GM03348 (cell line): ENCODE measurements at places on chromosomes 12 and 14.

GRCh38 chr12:66594688-66595087 lies 84.2 kb downstream of the GRIP1 start:
- no peak for DNase-seq

GRCh38 chr14:46322076-46322475 lies 329.5 kb downstream of the RPL10L start:
- DNase-seq = no peak

GRCh38 chr14:81837304-81837703 lies 303.7 kb upstream of the SEL1L start:
- DNase-seq = no peak

GRCh38 chr14:59427653-59428580 lies 37.3 kb downstream of the GPR135 start:
- DNase-seq = no peak

- no peak for DNase-seq
Observed at GRCh38 chr14:99874306-99874705, 81.1 kb downstream of the EML1 start.

DNA sequence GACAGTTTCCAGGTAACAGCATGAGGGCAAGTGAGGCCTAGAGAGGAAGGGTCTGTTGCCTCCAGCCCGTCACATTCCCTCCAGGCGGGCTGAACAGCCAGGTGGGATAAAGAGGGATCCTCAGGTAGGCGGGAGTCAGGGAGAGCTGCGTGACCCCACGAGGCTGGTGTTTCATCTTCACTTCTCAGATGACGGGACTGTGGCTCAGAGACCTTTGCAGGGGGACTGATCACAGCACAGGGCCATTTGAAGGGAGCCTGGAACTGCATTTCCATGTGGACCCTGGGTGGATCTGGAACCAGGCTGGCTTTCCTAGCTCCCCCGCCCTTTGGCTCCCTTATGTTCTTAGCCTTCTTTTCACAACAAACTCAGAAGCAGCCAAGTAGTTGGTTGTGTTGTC lies 37.4 kb downstream of the SH2B3 start:
- no peak for DNase-seq

- DNase-seq = peak; percentile 11
Observed at GRCh38 chr14:89165189-89166181, 251.5 kb downstream of the FOXN3 start.

DNA sequence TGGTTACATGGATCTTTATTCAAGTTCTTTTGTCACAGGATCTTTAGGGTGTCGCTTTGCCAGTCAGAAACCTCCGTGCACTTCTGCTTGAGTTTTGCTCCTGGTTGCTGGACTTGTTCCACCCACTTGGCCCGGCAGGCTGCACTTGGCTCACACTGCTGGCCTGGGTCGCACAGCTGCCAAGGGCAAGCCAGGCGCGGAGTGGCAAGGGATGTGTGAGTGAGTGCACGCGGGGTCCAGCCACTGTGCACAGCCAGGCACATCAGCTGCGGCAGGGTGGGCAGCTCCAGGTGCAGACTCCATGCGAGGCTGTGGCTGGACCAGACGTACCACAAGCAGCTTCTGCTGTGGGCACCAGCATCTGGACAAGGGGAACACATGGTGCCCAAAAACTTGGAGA lies 76.6 kb downstream of the DERA start:
- DNase-seq = no peak

DNA sequence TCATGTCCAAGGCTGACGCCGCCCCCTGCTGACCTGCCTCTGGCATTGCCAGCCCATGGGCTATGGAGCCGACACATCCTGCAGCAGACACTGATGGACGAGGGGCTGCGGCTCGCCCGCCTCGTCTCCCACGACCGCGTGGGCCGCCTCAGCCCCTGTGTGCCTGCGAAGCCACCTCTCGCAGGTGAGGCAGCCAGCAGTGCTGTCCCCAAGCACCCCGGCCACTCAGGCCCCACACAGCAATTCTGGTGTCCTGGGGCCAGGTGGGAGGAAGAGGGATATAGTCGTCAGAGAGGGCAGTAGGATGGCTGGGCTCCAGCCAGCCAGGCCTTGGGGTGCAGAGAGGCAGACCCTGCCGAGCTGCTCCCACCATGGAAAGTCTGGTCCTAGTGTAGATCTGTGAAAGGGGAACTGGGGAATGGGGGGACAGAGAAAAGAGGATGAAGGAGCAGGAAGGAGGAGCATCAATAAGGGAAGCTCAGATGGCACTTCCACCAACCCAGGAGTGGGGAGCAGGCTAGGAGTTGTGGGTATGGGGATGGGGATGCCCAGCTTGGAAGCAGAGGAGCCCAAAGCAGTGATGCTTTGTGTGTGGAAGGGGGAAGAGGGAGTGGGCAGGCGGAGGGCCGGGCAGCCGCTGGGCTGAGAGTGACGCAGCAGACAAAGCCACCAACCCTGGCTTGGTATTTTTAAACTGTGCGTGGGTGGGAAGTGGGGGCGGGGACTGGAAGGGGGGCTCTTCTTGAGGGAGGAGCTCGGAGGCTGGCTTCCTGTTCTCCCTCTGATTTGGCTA lies 4.7 kb downstream of the NAB2 start:
- peak; percentile 92 for DNase-seq

DNA sequence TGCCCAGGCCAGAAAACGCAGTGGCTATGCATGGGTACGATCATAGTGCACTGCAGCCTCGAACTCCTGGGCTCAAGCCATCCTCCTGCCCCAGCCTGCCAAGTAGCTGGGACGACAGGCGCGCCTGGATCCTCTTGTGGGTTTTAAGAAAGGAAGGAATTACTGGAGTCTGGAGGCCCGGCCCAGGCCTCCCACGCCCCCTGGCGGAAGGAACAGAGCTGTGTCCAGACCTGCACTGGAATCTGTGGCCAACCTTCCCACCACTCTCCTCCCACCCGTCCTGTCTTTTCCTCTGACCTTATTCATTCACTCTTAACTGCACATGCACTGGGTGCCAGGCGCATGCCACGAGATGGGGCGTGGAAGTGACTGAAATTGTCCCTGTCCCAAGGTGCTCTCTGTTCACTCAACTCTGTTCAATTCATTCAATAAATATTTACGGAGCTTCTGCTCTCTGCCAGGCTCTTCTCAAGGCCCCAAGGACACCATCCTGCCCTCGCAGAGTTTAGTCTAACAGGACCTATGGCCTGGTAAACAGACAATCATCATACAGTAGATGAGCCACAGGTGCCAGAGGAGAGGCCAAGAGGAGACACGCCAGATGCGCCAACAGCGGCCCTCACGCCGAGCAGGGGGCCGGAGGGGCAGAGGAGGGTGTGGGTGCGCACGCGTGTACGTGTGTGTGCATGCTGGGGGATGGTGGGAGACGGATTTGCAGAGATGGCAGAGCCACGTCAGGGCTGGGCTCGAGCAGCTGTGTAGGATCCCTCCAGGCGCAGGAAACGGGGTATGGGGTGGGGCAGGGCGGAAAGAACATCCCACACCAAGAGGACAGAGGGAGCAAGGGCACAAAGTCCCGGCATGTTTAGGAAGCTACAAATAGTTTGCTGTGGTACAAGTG lies 13.7 kb upstream of the TMEM106C start:
- peak; percentile 94 for DNase-seq

GRCh38 chr12:2494486-2495192 lies 300.1 kb upstream of the FKBP4 start:
- no peak for DNase-seq

DNA sequence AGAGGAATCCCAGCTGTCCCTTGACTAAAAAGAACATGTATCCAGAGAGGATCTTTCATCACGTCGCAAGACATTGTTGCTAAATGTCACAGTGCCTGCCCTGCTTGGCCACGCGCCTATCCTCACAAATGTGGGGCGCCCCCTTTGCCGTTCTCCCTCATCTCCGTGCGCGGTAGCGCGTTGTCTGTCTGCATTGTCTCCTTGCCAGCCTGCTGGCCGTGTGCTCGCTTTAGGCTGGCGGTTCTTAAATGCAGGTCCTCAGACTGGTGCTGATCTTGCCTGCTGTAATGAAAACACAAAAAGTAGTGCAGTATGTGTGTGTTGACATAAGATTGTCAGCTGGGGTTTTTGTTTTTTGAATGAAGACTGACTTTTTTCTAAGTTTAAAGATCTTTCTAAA lies 198.2 kb upstream of the RGS6 start:
- no peak for DNase-seq

DNA sequence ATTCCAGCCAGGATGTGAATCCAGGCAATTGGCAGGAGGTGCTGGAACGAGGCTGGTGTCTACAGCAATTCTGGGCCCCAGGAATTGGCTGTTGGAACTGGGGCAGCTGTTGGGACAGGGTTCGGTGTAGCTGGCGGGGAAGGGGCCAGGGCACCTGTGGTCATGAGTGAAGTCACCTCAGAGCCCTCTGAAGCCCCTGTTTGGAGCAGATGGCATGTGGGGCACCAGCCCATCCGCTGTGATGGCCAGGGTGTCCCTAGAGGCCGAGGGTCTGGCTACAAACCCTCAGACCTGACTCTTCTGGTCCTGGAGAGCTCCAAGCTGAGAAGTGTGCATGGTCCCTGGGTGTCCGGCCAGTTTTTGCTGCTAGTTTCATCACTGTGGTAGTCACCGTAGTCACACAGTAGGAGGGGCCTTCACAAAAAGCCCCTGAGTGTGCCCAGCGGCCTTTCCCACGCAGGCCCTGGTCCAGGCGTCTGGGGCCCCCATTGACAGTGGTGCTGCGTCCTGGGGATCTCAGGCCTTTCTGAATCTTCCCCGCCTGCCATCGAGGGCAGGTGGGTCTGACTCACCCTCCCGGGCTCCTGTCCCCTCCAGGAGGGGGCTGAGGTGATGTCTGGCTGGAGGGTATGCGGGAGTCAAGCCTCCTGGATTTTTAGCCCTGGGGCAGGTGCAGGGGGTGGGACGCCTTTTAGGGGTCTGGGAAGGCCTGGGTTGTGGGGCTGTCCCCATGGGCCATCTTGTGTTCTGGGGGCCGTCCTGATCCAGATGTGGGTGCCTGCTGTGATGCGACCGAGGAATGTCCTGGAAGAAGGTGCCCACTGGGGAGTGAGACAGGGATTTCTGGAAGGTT lies 368.0 kb downstream of the TMEM121 start:
- DNase-seq = no peak

DNA sequence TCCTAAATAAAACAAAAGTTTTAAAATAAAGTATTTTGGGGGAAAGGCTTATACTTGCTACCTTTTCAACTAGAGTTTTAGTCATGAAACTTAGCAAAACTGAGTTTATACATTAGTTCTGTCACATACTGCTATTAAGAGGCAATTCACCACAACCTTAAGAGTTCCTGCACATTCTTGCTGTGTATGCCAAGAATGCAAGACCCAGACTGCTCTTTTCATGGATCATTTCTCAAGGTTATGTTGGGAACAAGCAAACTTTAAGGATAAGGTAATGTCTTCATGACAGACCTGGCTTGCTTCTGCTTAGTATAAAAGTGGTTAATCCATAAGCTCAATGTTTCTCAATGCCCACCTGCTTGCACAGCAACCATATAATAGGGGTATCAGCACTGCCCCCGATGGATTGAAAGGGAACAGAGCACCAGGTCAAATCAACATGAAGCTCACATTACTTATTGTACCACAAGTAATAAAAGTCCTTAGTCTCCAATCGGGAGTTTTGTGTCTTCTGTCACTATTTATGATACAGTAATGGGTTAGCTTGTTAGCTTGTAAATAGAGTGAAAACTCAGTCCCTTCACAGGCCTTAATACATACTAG lies 67.6 kb downstream of the KIF21A start:
- no peak for DNase-seq
